ENCODE measurements at places on chromosomes 2 and 18.

- no peak for DNase-seq
Measured at GRCh38 chr2:105327690-105328089, 1.8 kb downstream of the TGFBRAP1 start.

GRCh38 chr2:232365621-232366321 is 12.8 kb upstream of the ALPP start:
- no peak for DNase-seq

DNA sequence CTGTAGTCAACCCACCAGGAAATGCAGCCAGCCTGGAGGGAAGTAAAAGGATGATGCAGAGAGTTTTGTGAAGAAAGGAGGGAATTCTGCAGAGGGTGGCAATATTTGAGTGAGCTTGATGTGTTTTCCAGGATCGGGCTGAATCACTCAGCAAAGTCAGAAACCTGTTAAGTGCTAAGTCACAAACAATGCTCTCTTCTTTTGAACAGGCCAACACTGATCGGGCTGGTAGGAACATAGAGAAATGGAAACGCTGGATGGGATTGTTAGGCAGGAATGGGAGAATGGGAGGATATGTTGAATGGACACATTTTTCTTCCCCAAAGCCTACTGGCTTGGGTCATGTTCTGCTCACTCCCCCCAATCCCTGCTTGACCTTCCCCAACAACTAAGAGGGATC is 36.6 kb downstream of the KCNS3 start:
- no peak for DNase-seq

DNA sequence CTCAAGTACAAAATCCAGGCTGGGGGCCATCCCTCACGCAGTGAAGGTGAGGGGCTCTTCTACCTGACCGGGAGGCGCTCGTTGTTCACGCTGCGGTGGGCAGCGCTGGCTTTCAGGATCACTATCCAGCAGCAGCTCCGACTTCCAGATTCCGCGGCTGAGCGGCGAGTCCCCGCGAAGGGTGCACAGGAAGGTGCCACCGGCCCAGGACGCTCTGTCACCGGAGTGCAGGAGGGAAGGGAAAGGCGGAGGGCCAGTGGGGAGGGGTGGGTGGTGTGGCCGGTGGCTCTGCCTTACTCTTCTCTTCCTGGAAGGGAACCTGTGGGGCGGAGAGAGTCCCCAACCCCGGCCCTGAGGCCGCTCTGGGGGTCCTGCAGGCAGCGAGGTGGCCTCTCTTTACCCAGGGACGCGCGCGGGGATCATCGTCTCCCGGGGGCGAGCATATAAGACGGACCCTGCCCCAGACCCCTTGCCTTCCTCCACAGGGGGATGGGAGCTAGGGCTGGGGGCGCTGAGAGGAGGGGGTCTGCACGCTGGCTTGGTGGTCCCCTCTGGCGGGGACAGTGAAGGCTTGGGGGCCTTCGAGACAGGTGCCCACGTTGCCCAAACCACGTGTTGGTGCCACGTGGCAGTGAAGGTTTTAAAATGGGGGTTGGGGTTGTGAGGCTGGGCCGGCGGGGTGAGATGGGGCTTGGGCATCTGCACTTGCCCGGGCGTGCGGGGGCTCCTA is 26.9 kb upstream of the HS6ST1 start:
- no peak for DNase-seq

GRCh38 chr18:76453057-76453561 is 41.9 kb downstream of the ZNF516 start:
- no peak for DNase-seq

- DNase-seq, result no peak
Measured at GRCh38 chr2:59936048-59936447, 617.4 kb downstream of the BCL11A start.

DNA sequence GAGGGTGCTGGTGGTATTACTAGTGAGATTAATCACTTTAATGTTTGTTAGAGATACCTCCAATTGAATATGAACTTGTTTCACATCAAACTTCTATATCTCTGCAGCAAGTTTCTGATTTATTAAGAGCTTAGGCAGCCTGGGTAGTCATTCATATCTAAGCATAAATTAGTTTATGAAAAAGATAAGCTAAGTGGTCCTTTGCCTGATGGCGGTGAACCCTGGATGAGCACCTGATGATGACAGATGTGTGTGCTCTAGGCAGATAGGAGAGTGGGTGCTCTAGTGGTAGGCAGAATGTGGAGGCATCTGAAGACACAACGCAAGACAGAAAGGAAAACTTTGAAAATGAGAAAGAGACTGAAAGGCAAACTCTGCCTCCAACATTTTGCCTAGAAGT is 5.0 kb downstream of the FKBP7 start:
- no peak for DNase-seq
